ENCODE measurements at places on chromosomes 13 and 19.

- no peak for DNase-seq
Observed at GRCh38 chr13:78655007-78655406, 3.9 kb downstream of the OBI1 start.

DNA sequence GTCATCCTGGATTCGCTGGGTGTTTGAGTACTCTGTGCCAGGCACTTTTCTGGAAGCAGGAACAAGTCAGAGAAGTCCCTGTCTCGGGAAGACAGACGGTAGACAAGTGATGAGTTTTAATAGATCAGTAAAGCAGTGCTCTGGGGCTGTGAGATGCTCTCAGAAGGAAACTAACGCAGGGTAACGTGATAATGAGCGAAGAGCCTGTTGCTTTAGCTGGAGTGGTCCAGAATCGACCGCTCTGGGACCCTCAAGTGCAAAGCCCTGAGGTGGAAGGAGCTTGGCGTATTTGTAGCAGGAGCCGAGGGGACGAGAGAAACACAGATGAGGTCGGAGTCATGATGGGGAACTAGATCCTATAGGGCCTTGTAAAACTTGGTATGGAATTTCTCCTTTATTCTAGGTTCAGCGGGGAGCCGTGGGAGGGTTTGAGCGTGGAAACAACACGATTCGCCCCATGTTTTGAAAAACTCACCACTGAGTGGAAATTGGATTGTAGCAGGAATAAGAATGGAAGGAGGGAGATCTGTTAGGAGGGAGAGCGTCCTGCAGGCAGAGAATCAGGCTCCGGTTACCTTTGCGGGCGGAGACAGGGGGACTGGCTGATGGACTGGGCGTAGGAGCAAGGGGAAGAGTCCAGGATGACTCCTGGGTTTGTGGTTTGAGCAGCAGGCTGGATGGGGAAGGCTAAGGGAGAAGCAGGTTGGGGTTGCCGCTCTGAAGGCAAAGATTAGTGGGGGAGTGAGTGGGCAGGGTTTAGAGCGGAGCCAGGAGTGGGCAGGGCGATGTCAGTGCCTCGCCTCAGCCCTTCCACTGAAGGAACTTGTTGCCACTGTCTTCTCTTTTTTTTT is 763 bp downstream of the POLD1 start:
- no peak for DNase-seq

GRCh38 chr13:113187263-113187669 is 21.2 kb downstream of the PCID2 start:
- no peak for DNase-seq

GRCh38 chr13:66102864-66103263 is 1127.3 kb downstream of the PCDH9 start:
- no peak for DNase-seq

DNA sequence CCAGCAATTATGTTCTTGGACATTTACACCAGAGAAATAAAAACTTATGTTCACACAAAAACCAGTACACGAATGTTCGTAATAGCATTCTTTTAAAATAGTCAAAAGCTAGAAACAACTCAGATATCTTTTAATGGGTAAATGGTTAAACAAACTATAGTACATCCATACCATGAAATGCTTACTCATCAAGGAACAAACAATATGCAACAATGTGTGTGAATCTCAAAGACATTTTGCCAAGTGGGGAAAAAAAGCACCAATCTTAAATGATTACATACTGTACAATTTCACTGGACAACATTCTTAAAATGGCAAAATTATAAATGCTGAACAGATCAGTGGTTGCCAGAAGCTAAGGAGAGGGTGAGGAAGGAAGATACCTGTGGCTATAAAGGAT is 36.6 kb downstream of the MYCBP2 start:
- DNase-seq = no peak

DNA sequence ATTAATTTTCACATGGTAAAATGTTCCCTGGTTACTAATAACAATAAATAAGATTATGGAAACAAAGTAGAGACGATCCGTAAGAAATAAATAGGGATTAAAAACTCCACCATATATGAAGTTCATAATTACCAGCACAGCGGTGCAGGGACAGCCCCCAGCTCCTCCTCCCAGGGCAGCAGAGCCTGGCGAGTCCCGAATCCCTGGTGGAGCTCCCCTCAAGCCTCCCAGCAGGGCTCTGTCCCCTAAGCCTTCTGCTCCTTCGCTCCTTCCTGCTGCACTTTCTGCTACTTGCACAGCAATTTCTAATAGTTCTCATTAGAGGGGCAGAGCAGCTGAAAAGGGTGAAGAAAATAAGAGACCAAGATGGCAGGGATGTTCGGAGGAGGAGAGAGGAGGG is 43.6 kb downstream of the RASA3 start:
- no peak for DNase-seq

- DNase-seq = no peak
Observed at GRCh38 chr13:77510156-77510555, 25.4 kb upstream of the SCEL start.

DNA sequence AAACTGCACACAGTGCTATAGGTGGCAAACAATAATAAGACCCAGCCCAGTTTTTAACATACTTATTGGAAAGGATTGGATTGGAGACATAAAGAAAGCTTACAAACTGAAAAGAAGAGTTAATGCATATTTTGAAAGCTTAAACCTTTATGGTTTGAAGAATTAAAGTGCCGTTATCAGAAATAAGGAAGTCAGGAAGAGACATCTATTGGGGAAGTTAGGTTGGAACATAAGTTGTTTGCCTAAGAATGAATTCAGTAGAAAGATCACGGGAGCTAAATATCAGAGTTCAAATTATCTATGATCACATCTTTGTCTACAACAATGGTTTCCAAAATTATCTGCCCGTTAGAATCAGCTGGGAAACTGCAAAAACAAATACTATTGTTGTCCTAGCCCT is 767.9 kb downstream of the PCDH9 start:
- DNase-seq = no peak

DNA sequence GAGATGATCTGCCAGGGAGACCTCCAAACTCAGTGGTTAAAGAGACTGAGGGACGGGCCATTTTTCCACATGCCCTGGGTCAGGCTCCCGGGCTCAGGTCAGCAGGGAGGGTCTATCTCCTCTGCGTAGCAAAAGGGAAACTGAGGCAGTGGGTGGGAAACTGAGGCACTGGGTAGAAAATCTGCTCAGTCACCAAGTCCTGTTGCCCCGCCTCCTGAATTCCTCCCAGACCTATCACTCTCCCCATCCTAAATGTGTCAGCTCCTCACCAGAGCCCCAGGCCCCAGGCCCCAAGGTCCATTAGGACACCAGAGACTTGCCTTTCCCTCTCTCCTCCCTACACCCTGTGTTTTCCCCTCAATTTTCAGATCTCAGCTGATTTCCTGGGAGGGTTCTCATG is 2.4 kb downstream of the CD320 start:
- no peak for DNase-seq

GRCh38 chr19:41920882-41921576 is 7.2 kb downstream of the ERFL start:
- DNase-seq = no peak

DNA sequence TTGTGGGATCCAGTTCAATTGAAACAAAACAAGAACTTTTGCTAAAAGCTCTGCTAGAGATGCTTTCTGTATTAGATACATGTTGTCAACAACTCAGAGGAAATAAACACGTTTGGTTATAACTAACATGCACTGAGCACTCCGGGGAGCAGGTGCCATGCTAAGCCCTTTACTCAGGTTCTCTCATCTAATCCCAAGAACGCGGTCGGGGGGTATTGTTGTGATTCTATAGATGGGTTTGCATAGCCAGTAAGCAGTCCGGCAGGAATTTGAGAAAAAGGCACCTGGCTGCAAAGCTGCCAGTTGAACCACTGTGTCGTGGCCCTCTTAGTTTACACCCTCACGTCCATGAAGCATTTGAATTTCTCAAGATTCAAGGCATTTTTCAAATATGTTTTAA is 24.3 kb upstream of the SPACA7 start:
- no peak for DNase-seq

GRCh38 chr19:31001991-31002390 is 347.2 kb downstream of the TSHZ3 start:
- no peak for DNase-seq

DNA sequence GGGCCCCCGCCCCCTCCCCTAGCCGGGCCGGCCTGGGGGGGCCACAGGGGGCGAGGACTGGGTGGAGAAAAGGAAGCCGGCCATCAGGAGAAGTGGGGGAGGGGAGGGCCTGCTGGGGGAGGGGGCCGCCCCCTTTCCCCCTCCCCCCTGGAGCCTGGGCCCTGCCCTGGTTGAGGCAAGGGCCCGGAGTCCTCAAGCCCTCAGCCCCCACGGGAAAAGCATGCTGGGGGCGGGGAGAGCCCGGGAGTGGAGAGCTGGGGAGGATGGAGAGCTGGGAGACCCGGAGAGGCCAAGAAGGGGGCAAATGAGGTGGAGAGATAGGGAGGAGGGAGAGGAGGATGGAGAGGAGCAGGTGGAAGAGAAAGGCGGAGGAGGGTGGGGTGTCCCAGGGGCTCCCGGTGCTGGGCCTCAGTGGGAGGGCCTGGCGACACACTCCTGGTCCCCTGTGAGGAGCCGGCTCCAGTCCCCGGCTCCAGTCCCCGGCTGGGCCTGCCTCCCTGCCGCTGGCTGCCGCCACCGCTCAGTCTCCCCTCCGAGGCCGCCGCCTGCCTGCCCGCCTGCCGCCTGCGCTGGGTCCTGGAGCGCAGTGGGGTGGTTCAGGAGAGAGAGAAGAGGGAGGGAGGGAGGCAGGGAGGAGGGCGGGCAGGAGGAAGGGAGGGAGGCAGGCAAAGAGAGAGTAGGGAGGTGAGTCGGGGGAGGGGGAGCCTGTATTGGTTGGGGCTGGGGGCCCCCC is at the start of gene GRIK5:
Gene GRIK5, minus strand, starts transcription at position 588 of the 733 bp plus-strand sequence. CDS start 4,436 bp downstream, outside the sequence.
- no peak for DNase-seq

GRCh38 chr13:102302534-102302933 is 99.3 kb downstream of the FGF14 start:
- no peak for DNase-seq

DNA sequence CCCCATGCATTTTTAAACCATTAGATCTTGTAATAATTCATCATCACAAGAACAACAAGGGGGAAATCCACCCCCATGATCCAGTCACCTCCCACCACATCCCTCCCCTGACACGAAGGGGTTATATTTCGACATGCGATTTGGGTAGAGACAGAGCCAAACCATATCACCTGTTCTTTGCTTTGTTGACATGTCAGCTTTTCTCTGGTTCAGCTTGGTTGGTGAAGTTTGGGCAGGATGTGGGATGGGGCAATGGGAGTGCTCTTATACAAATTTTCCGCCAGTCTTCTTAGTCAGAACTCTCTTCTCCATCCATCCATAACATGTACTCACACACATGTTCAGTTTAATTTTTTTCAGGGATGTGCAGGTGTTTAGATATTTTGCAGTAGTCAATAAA is 12.9 kb downstream of the TPP2 start:
- no peak for DNase-seq

GRCh38 chr19:2578391-2578890 is 102.5 kb downstream of the GADD45B start:
- DNase-seq = peak; percentile 24

- DNase-seq = no peak
Observed at GRCh38 chr13:50114961-50115360, 99.7 kb downstream of the KCNRG start.

DNA sequence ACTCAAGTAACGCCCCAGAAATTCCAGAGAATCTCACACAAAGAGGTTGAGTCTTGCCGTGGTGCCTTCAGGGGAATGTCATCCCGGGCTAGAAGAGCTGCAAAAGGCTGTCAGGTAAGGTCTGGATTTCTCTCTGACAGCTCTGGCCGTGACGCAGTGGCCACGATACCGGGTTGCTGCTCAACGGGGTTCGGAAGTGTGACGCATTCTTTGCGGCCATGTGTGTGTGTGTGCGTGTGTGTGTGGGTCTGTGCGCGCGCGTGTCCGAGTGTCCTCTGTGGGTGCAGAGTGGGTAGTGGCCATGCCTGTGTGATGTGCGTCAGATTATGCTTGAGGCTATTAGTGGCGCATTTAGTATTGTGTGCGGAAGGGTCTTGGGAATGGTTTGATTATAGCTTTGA is 306 bp downstream of the ZNF540 start:
- DNase-seq = no peak

DNA sequence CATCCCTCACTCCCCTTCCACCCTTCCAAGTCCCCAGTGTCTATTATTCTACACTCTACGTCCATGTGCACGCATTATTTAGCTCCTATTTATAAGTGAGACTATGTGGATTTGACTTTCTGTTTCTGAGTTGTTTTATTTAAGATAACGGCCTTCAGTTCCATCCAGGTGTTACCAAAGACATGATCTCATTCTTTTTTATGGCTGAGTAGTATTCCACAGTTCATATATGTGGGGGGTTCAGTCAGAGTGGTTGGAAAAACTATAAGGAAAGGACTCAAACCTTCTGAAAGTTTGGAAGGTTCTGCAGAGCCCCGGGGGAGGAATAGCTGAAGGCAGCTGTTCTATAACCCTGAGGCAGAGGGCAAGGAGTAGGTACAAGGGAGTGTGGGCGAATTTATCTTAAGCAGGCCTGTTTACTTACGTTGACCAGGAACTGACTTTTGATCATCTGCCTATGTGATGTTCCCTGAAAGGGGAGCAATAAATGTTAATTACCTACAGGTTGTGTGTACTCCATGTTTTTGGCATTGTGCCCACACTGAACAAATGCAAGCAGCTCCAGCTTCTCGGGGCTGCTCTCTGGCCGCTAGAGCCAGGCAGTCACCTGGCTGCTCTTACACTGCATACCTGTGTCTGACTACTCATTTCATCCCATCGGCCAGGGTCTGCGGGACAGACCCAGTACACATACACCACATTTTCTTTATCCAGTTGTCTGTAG is 13.5 kb upstream of the ADGRE1 start:
- no peak for DNase-seq

GRCh38 chr13:114024603-114025404 is 50.9 kb upstream of the C13orf46 start:
- no peak for DNase-seq

DNA sequence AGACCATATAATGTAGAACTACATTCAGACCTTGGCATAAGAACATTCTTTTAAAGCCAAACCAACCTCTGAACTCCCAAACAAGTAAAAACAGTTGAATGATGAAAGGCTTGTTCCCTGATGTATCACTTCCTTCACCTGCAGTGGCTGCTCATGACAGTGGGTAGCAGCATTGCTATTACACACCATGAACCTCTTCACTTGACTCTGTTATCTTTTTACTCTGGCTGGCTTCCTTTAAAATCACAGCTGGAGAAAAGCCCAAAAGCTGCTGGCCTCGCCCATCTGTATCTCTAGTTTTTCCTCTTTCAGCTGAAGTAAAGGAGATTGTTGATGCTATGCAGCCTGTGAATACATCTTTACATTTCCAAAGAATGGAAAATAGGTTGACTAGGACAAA is 22.6 kb downstream of the THSD1 start:
- DNase-seq = no peak

GRCh38 chr13:28448651-28449358 is 46.1 kb downstream of the FLT1 start:
- no peak for DNase-seq

Measured in small intestine (tissue), 16 donors.